ENCODE measurements at places on chromosomes 6 and 20.

GRCh38 chr6:151025076-151025475 lies 159.6 kb downstream of the MTHFD1L start:
- no peak for DNase-seq

DNA sequence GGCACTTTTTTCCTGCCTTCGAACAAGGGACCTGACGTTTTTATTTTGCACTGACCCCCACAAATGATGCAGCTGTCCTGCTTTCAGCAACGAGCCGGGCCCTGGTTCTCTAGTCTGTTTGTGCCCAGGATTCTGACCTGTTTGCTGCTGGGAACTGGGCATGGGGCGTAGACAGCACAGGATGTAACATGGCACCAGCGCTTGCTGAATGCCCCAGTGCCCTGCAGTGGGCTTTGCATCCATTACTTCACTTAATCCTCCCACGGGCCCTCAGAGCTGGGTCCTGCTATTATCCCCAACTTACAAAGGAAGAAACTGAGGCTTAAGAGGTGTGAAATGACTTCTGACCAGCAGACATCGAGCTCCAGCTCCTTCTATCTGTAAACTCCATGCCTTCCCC lies 80.4 kb upstream of the PMEPA1 start:
- no peak for DNase-seq

- peak; percentile 91 for DNase-seq
Observed at GRCh38 chr6:11772109-11772825, 6.3 kb downstream of the ADTRP start.

GRCh38 chr6:19838442-19839236 lies 1.5 kb downstream of the ID4 start:
- DNase-seq, result no peak

DNA sequence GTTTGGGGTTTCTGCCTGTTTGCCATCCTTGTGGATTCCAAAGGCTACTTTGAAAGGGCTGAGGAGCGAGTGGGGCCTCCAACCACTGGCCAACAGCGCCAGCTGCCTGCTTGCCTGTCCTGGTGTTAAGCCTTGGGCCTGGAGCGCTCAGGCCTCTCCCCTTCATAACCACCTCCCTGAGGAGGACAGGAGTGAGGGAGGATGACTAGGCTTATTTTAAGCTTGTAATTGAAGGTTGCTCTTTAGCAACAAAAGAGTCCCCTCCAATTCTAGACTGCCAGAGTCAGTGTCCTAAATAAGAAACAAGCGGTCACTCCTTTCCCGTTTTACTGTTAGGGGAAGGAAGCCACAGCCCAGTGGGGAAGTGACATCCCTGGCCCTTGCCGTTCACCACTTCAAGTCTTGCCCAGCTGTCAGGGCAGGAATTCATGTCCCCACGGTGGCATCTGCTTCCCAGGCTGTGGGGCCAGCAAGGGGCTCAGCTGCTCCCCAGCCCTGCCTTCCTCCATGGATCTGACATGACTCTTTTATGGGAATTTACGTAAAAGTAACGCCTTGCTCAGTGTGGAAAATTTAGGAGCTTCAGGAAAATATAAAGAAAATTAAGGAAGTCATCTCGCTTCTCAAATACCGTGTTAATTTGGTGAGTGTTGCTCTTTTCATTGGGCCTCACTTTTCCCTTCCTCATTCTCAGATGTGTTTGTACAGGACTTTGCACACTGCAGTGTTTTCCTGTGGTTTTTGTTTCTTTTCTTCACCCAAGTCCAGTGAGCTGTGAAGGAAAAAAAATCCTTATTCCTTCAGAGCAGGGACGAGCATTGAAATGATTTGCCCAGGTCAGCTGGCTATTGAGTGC lies 57.8 kb downstream of the SSR1 start:
- DNase-seq, result no peak

DNA sequence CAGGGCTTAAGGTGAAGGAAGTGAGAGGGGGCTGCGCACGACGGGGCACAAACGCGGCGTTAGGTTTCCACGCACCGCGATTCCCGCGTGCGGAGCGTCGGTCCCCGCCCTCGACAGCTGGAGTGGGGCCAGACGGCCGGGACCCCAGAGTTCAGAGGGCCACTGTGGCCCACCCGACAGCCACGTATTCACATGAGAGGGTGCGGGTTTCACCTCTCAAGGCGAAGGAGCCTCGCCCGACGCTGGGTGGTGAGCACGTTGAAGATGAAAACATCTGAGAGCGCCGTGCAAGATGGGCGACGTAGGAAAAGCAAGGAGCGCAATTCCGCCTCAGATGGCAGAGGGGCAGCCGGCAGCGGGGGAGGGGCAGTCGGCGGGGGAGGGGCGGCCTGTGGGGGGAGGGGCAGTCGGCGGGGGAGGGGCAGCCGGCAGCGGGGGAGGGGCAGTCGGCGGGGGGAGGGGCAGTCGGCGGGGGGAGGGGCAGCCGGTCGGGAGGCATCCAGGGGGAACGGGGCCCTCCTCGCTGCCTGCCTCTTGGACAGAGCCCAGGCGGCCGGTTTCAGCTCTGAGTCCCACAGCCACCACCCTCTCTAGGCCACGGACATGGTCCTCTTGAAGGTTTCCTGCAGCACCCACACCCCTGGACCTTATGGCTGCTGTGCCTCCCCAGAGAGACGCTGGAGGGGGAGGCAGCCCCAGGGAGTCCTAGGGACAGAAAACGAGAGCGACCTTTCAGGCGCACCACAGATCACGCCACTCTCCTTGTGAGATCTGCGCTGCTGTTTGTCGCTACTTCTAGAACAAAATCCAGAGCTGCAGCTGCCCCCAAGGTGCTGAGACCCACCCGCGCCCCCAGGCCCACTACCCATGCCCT lies 113.7 kb downstream of the DLL1 start:
- no peak for DNase-seq

- no peak for DNase-seq
Observed at GRCh38 chr6:16851044-16851540, 89.8 kb upstream of the ATXN1 start.

DNA sequence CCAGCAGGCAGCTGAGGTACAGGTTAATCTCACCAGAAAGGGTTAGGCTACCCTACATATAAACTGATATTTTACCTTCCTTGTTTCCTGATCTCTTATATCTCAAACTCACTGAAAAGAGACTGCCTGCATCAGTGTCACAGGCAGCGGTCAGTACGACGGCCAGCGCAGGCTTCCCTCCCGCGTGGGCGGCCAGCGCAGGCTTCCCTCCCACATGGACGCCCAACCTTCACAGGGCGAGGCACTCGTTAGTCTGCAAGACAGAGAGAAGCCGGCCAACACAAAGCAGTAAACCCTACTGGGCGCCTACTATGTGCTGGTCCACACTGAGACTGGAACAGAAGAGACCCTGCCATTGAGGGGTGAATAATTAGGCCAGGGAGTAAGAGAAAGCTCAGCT lies 33.0 kb downstream of the TTI1 start:
- DNase-seq, result no peak

DNA sequence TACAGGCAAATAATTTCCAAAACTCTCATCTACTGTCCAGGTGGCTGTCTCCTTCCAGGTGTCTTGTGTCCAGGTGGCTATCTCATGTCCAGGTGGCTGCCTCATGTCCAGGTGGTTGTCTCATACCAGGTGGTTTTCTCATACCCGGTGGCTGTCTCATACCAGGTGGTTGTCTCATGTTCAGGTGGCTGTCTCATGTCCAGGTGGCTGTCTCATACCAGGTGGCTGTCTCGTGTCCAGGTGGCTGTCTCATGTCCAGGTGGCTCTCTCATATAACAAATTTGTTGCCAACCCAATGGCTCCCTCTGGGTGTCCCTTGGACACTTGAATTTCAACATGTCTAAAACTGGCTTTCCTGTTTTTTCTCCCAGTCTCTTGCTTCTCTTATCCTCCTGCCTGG lies 14.3 kb upstream of the SLC22A3 start:
- DNase-seq, result peak; percentile 10

GRCh38 chr6:3290931-3291211 lies 32.1 kb downstream of the PSMG4 start:
- DNase-seq, result no peak

DNA sequence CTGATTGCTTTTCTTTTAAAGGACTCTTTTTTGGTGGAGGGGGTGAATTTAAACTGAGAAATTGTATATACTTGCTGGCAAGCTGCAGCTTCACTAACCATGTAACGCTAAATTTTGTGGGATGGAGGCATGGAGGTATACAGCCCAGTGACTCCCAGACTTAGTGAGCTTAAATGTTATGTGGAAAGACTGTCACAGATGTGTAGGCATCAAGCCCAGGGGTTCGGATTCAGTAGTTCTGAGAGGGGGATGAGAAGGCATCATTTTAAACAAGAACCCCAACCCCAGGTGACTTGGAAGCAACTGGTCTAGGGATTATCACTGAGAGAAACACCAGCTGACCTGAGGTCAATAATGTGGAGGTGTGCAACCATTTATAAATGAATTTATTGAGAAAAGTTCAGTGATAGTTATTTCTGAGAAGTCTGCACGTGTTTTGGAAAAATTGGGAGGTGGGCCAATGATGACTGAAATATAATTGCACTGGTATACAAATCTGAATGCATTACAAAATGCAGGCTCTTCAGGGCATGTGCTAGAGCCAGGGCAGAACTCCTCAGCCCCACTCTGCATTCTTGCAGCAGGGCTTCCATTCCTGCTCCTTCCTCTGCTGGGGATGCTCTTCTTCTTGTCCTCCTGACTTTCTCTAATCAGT lies 26.9 kb downstream of the RFPL4B start:
- DNase-seq, result no peak

- no peak for DNase-seq
Observed at GRCh38 chr20:19259141-19259591, 46.7 kb downstream of the SLC24A3 start.

GRCh38 chr20:32368925-32369324 lies 10.8 kb downstream of the ASXL1 start:
- no peak for DNase-seq

DNA sequence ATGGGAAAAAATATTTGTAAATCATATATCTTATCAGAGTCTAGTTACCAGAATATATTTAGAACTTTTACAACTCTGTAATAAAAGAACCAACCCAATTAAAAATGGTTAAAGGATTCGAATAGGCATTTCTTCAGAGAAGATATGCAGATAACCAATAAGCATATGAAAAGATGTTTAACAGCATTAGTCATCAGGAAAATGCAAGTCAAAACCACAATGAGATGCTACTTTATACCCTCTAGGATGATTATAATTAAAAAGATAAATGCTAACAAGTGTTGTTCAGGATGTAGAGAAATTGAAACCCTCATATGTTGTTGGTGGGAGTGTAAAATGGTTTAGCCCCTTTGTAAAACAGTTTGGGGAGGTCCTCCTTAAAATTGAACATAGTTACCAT lies 94.1 kb downstream of the LRRC1 start:
- no peak for DNase-seq

GRCh38 chr6:134738211-134738885 lies 211.6 kb downstream of the ALDH8A1 start:
- no peak for DNase-seq

DNA sequence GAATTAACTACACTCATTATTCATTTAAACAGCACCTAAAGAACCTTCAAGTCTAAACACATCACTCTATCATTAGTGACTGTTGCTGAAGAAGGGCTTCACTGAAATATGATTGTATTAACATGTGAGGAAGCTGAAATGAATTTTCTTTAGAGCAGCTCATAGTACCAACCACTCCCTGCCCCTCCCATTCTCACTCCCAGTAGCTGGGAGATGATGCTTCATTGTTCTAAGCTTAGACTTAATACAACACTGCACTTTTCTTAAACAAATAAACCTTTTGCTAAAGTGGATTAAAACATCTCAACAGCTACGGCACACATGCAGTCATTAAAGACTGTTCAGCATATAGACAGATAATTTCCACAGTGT lies 63.1 kb downstream of the ATXN1 start:
- peak; percentile 80 for DNase-seq

DNA sequence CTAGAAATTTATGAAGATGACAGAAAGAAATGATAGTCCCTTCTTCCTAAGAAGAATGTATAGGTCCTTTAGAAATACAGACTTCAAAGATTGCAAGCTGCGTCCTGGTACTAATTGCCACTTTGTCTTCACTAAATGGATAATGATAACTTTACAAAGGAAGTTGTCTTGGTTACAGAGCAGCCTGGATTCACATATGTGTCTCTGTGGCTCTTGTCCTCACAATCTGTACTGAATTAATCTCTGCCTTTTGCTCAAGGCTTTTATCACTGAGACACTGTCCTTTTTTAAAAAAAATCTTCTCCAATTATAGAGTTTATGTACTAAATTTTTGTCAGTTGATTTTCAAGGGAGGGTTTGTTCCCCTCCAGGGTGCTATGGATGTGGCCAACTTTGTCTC lies 17.5 kb upstream of the MRAP2 start:
- DNase-seq, result no peak

DNA sequence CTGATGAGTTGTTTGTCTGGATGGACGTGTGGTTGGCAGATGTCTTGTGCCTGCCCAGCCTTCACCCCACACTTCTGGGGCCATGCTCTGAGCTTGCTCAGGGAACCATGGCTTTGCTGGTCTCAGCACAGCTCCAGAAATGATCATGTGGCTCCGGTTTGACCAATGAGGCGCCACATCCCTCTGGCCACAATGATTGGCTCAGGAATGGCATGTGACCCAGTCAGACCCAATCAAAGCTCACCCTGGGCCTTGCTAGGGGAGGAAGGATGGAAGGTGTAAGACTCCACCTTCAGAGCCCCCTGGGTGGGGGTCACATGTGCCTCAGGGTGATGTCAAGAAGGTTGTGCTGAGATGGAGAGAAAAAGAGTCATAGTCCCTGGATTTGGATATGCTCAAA lies 281.6 kb upstream of the SULF2 start:
- no peak for DNase-seq

DNA sequence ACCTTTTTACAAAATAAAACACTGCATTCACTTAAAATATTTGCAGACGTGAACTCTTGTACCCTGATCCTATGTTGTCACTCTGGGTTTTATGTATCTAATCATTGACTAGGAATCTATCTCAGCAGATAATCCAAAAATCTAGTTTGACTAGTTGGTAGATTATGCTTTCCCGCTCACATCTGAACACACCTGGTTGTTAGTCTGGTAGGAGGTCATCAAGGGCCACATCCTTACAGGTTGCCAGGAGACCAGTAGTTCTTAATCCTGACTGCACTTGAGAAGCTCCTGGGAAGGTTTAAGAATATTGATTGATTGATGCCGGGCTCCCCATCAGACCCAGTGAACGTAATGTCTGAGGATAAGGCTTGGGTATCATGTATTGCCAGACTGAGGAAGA lies 104.4 kb downstream of the MTHFD1L start:
- no peak for DNase-seq

DNA sequence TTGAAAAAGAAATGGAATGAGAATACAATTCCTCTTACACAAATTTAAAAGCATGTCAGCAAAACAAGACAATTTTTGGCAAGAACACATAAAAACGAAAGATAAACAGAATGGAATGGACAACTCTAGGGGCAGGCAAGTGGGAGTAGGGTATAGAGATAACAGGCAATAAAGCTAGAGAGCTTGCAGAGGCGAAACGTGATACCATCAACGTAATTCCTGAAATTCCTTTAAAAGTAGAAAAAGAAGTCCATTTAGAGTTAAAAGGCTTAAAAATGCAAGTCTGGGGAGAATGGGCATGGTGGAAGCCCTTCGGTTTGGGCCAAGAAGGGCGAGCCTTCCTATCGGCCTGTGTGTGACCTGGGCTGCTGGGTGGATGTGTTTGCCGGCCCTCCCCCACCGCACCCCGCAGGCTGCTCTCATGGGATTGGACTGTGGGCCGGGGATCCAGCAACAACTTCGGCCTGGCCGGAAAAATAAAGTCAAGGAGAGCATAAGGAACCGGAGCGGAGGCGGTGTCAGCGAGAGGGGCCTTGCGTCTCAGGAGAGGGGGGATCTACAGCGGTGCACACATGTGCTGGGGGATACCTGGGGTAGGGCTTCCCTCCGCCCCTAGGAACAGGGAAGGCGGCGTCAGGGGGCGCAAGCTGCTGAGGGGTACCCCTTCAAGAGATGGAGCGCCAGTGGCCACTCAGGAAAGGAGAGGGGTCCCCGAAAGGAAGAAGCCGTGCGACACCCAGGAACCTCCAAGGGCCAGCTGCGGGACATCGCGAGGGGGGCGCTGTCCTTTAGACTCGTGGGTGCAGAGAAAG lies 4.1 kb downstream of the TMEM239 start:
- DNase-seq, result no peak
